ENCODE measurements at places on chromosomes 5 and 9.

- DNase-seq = no peak
These were observed 152.7 kb upstream of the DAB2 start for GRCh38 chr5:39577529-39577928.

DNA sequence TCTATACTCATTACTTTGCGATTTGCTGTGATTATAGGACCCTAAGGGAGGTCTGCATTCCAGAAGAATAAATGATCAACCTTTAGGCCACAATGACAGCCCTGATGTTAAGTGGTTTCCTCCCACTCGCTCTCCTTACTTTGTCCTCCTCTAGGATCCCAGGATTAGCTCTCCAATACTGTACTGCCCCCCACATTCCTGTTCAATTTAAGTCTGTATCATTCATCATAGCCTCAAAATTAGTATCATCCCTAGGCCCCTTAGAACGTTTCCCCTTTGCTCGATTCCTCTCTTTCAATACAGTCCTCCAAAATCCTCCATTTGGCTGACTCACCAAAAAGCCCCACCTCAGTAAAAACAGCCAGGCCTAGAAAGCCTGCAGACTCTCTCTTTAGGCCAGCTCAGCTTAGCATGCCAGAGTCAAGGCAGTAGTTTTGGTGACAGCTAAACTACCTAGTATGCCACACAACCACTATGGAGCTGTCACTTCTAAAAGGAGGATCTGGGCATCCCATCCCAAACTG lies 24.4 kb downstream of the RNF145 start:
- no peak for DNase-seq

GRCh38 chr9:5364294-5365024 lies 24.8 kb upstream of the RLN1 start:
- DNase-seq = no peak

GRCh38 chr9:116345393-116345792 lies 191.8 kb downstream of the PAPPA start:
- DNase-seq = no peak

DNA sequence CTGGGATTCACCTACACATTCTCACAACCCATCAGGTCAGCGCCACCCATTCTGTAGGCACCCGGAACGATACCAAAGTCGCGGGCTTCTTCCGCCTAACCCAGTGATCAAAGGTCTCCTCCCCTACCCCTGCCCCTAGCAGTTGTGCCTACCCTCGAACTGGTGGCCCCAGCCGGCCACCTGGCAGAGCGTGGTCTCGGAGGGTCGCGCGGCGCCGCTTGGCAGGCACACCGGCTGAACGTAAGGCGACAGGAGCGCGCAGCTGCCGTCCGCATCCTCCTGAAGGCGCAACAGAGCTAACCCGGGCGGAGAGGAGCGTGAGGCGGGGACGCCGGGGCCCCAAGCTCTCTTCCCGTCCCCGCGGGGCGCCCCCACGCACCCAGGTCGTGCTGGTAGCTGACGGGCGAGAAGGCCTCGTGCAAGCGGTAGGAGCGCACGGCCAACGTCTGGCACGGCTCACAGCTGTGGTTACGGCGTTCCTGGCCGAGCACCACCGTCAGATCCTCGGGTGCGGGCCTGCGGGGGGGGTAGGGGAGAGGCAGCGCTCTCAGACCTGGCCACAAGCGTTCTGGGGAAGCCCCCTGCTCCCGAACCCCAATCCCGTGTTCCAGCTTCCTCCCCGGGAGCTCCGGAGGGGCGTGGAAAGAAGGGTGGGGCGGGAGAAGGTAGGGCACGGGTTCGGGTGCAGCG lies 2.8 kb upstream of the PFN3 start:
- DNase-seq = no peak

GRCh38 chr5:148224117-148224742 lies 14.1 kb upstream of the MARCOL start:
- DNase-seq = no peak

DNA sequence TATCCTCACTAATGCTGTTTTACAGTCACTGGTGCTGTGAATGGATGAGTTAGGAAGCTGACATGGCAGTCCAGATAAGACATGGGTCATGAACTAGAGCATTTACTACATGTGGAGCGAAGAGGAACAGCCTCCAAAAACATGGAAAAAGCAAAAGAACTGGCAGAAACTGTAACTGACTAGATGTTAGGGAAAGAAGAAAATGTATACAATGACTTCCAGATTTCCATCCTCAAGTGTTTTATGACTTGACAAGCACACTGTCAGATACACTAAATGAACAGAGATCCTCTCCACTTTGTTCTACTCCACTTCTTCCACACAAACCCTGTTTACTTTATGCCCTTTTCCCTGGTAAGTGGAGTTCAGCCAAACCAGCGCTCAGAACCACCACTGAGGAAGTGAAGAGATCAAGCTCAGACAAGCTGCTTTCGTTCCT lies 11.5 kb downstream of the HMGCS1 start:
- DNase-seq = no peak
